Astrocyte of the spinal cord (primary cell): ENCODE measurements at places on chromosomes 11 and 22.

DNA sequence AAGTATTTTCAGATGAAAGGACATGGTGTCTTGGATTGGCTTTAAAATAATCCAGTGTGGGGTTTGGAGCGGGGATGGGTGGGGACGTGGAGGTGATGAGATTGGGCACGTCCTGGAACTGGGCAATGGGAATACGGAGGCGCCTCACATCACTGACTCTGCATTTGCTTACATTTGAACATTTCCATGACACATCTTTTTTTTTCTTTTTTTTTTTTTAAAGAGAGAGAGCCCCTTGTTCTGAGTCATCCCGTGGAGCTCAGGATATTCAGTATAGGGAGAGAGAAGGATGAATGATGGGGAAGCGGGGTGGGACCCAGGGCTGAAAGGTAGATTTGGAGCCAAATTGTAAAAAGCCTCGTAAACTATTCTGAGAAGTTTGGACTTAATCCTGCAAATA is 142.7 kb downstream of the FBXO7 start:
- no peak for DNase-seq

DNA sequence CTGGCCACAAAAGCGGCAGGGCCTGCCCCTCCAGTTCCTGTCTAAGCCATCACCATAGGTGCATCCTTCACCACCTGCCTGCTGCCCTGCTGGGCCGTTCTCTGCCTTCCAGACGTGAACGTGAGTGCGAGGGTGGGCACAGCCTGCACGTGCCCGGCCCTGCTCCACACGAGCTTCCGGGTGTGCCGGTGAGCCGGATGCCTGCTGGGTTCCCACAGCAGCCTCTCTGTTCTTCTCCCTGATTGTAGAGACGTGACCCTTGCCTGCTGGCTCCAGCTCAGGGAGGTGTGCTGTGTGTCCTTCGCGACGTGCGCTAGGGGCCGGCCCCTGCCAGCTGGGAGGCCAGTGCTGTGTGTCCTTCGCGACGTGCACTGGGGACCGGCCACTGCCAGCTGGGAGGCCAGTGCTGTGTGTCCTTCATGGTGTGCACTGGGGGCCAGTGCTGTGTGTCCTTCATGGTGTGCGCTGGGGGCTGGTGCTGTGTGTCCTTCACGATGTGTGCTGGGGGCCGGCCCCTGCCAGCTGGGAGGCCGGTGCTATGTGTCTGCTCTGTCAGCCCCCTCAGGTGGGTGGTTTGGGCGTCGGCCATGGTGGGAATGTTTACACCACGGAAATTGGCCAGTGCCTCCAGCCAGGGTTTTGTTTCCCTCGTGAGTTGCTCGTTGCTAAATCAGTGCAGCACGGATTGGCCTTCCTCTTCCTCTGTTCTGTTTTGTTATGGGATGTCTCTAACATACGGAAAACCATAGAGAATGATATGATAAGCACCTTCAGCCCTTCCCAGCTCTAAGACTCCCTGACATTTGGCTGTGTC is 35.4 kb upstream of the BRSK2 start:
- DNase-seq, result no peak

GRCh38 chr11:20336056-20336455 is 27.5 kb upstream of the HTATIP2 start:
- DNase-seq, result no peak

DNA sequence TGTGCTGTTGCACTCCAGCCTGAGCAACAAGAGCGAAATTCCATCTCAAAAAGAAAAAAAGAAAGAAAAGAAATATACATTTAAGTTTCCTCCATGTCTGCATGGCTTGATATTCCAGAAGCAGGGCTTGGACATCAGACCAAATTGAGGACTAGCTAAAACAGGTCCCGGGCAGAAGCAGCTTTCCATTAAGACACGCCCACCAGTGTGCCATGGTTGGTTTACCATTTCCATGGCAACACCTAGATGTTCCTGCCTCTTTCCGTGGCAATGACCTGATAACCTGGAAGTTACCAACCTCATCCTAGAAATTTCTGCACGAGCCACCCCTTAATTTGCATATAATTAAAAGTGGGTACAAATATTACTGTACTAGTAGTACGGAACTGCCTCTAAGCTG is 111.3 kb downstream of the NAT10 start:
- DNase-seq, result no peak

- no peak for DNase-seq
Observed at GRCh38 chr22:45587638-45588505, 83.8 kb upstream of the ATXN10 start.

- peak; percentile 13 for DNase-seq
Observed at GRCh38 chr22:41862160-41862529, 29.2 kb downstream of the SREBF2 start.

DNA sequence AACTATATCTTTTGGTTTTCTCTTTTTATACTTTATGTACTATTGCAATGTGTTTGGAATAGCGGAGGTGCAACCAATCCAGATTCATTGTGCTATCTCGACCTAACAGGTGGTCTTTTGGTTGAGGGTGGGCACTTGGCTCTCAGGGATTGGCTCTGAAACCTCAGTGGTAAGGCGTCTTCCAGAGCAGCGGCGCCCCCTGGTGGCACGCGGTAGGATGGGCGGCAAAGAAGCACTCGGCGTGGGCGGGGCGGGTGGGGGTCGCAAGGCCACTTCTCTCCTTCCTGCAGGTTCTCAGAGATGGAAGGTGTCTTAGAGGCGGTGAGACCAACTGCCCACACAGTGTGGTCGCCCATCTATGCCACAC is 19.2 kb upstream of the PLET1 start:
- peak; percentile 64 for DNase-seq

GRCh38 chr11:64331569-64332371 is 8.2 kb upstream of the CCDC88B start:
- peak; percentile 77 for DNase-seq

- no peak for DNase-seq
Observed at GRCh38 chr22:25395468-25395867, 169.0 kb upstream of the GRK3 start.

DNA sequence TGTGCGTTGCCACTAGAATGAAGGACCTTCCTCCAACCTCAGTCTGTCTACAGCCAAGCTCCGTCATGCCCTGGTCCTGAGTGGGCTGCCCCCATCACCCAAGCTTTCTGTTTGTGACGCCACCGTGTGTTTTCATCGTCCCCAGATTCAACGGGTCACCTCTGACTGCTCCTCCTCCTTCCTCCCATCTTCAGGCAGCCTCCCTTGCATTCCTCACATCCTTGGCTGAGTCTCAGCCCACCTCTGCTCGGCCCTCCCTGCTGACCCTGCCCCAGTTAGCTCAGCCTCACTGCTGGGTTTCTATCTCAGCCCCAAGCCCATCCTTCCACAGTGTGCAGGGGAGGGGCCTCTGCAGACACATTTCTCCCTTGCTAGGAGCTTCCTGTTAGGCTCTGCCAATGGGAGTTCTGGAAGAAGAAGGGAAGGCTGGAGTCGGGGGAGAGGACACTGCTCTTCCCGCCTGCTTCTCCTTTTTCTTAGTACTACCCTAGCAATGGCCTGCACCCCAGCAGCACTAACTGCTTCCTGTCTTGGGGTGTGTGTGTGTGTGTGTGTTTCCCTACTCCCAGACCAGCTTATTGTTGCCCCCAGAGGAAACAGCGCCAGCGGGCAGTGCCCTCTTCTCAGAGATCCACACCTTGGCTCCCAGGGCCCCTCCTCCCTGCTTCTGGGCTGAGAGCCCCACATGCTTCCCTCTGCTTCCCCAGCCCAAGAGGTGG is 5.2 kb downstream of the IFT27 start:
- DNase-seq, result no peak

DNA sequence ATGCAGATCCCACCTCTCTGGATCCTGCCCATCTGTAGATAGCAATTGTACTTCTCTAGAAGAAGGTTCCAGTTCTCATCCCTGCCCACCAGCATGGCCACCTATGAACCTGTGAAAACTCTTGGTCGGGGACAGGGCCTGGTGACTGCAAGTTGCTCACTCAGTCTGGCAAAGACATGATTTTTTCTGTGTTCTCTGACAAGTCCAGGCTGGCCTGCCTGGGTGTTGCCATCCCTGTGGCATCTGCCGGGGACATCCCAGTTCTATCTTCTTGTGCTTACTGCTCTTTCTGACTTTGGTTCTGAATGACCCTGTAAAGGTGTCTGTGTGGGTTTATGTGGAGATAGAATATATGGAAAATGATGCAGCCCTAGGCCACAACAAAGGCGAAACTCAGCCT is 545.8 kb downstream of the INSC start:
- DNase-seq, result no peak

DNA sequence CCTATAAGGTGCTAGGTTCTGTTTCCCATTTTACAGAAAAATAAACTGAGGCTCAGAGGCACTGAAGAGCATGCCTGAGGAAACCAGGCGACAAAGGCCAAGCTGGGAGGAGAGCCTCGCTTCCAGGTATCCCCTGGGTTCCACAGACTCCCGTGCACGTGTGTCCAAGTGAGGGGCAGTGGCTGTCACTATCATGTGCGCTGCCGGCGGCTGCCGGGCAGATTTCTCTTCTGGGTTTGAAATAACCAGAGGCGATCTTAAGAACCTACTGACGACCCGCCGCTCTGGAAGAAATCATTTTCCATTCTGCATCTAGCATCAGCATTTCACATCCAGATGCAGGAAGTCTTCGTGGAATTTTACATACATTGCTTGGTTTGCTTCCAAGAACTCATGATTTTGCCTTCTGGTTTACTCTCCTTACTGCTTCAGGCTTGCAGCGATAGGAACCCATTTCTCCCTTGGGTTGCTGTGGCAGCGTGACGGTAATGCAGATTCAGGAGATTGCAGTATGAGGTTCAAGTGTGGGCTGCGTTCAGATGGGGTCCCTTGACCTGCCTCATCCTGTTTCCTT is 28.6 kb downstream of the ARHGAP8 start:
- DNase-seq, result no peak

DNA sequence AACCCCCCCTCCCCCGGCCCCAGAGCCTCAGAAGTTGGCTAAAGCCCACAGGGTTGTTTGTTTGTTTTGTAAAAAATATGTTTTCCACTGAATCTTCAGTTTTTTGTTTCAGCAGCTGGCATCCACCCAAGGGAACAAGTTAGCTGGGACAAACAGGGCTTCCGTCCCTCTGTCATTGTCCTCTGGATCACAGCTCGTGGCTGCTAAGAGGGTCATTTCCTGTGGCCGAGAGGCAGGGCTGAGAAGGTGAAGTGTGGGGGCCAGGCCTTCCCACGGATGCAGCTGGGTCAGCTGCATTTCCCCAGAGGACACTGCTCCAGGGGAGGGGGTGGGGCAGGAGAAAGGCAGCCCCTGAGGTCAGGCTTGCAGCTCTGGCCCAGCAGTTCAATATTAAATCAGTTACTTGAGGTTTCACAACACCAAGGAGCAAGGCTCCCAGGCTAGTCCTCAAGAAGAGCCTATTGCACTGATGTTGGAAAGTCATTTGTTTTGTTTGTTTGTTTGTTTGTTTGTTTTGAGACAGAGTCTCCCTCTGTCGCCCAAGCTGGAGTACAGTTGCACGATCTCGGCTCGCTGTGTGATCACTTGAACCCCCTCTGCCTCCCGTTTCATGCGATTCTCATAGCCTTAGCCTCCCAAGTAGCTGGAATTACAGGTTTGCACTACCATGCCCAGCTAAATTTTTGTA is 34.4 kb upstream of the SMTN start:
- DNase-seq, result peak; percentile 30

- DNase-seq, result no peak
Observed at GRCh38 chr11:126060757-126061171, 1.9 kb downstream of the CDON start.

GRCh38 chr11:33778675-33779074 is 4.4 kb upstream of the FBXO3 start:
- DNase-seq, result peak; percentile 84

GRCh38 chr11:35520376-35520775 is 5.0 kb downstream of the PAMR1 start:
- no peak for DNase-seq

DNA sequence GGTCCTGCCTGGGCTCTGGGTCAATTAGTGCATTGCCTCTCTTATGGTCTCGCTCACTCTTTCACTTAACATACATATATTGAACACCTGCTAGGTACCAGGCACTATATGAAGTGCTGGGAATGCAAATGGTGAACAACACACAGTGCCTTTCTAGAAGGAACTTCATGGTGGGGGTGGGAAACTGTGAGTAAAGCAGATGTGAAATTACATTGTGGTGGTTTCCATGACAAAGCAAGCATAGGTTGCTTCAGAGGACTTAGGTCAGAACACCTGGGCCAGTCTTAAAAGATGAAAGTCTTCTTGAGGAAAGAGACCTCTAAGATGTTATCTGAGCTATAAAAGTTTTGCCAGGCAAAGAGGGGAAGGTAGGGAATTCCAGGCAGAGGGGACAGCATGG is 231.3 kb downstream of the BUD13 start:
- DNase-seq, result no peak

- peak; percentile 12 for DNase-seq
Observed at GRCh38 chr11:110830747-110831146, 118.5 kb upstream of the ARHGAP20 start.

GRCh38 chr22:48972979-48973693 is 854.5 kb downstream of the BRD1 start:
- DNase-seq, result no peak

DNA sequence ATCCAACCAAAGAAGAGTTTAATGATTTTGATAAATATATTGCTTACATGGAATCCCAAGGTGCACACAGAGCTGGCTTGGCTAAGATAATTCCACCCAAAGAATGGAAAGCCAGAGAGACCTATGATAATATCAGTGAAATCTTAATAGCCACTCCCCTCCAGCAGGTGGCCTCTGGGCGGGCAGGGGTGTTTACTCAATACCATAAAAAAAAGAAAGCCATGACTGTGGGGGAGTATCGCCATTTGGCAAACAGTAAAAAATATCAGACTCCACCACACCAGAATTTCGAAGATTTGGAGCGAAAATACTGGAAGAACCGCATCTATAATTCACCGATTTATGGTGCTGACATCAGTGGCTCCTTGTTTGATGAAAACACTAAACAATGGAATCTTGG is 23.9 kb downstream of the KDM4D start:
- DNase-seq, result no peak

- no peak for DNase-seq
Observed at GRCh38 chr11:112235750-112236390, 9.6 kb downstream of the PTS start.

- peak; percentile 15 for DNase-seq
Observed at GRCh38 chr11:2194877-2195755, 23.5 kb upstream of the TH start.

GRCh38 chr11:2825261-2825888 is 60.2 kb downstream of the CDKN1C start:
- DNase-seq, result peak; percentile 69

GRCh38 chr11:13311570-13311969 is 34.0 kb downstream of the BMAL1 start:
- no peak for DNase-seq

GRCh38 chr22:50298937-50299784 is 8.3 kb downstream of the PLXNB2 start:
- no peak for DNase-seq

DNA sequence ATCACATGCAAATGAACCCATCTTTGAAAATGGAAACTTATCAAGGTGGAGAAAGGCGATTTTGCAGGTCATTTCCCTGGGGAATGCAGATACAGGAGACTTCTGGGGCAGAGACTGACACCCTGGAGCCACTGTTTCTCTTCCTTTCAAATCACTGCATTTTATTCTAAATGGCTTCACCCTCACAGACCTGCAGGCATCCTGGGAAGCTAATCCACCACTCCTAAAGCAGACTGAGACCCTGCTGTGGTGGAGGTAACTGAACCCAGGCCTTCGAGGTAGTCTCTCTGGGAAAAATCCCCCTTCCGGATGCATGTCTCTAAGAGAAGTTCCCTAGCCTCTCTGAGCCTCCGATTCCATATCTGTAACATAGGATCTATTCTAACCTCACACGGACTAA is 20.9 kb upstream of the CSNK2A3 start:
- no peak for DNase-seq

GRCh38 chr11:69922015-69922595 is 102.9 kb upstream of the FGF3 start:
- DNase-seq, result no peak
